ENCODE measurements at places on chromosomes 4 and X.

DNA sequence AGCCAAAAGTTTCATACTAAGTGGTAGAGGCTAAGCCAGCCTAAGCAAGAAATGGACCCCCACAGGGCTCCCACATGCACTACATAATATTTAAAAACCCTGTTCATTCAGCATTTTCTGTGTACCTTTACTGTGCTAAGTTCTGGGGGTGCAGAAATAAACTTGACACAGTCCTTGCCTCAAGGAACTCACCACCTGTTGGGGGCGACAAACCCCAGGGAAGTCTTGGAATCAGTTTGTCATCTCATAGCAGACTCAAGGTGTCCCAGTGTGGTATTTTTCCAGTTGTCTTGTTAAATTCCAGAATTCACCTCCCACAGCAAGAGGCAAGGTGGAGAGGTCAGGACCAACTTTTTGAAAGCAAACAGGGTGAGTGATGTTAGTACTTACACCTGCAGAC is 43.1 kb downstream of the ATG4A start:
- no peak for DNase-seq

DNA sequence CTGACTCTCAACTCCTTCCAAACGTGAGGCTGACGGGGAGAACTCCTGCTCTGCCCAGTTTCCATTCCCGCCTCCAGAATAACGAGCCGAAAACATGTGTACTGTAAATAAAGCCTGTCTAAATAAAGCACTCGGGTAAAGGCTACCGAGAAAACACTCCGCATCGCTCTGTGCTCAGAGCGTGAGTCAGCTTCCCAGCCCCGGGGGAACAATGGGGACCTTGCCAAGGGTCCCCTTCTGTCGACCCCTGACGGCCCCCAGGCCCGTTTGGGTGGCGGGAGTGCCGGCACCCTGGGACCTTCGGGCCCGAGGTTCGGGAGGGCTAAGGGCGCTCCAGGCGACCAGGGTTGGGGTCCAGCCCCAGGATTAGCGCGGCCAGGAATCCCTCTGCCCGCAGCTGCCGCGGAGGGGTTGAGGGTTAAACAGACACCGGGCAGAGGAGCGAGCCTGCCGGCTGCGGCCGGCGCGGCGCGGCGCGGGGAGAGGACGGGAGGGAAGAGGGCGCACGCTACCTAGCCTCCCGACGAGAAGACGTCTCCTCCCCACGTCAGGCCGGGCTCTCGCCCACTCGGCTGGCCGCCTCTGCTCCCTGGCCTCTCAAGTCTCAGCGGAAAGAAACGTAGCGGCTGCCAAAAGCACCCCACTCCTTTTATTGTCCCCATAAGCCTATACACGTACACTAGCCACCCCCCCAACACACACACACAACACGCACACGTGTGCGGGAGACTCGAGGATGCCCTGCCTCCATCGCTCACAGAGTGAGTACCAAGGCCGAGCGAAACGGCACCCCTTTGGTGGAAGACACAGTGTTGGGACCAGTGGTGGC is 85.5 kb downstream of the BCOR start:
- peak; percentile 60 for DNase-seq

- DNase-seq = no peak
Observed at GRCh38 chrX:154123241-154124219, 20.5 kb upstream of the OPN1LW start.

GRCh38 chr4:44660396-44660795 is 9.0 kb upstream of the YIPF7 start:
- DNase-seq = no peak

GRCh38 chrX:65034292-65034667 is 58.0 kb upstream of the ZC4H2 start:
- DNase-seq = no peak

DNA sequence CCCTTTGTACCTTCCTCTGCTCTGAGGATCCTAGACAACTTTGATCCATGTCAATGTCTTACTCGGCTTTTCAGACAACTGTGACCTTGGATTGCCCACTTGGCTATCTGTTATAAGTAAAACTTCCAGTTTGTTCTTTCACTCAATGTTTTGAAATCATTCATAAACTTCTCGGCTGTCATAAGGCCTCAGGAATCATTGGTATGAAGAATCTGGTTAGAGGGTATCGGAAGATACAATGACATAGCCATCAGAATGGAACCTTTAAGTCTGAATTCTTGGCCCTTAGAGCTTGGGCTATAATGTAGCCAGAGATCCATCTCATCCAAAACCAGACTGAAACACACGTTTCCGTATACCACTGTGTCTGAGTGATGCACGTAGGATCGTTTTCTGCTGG is 59.0 kb upstream of the WDR1 start:
- no peak for DNase-seq

DNA sequence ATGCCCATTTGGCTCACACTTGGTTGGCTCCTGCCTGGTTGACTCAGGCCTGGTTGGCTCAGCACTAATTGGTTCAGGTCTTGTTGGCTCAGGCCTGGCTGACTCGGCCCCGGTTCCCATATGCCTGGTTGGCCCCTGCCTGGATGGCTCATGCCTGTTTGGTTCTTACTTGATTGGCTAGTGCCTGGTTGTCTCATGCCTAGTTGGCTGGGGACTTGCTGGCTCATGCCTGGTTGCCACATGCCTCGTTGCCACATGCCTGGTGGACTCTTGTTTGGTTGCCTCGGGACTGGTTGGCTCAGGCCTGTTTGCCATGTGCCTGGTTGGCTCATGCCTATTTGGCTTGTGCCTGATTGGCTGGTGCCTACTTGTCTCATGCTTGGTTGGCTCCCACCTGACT is 103.7 kb downstream of the APOOL start:
- DNase-seq = peak; percentile 15

DNA sequence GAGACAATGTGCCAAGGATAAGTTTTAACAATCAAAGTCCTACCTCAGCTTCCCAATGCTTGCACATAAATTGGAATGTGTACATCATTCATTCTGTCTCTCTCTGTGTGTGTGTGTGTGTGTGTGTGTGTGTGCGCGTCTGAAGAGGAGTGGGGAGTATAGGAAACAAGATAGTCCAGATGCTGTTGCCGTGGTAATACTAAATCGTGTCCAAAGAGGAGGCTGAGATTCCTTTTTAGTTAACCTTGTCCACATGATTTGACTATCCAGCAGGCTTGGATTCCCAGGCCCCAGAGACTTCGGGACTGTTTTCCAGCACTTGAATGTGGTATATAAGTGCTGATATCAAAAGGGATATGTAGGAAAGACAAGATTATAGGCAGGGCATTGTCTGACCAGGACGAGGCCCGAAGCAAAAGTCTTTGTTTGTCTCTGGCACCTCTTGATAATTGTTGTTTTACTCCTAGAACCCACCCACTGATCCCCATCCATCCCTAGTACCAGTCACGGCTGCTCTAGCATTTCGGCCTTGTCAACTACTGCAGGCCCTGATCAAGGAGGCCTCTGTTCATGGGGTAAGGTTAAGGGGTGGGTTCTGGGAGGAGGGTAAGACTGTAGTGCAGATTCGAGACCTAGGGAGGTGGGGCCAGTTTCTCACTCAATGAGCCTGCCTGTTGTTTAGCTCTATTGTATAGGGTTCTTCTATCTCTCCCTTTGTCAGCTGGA is 3.9 kb downstream of the PLP1 start:
- DNase-seq = no peak

DNA sequence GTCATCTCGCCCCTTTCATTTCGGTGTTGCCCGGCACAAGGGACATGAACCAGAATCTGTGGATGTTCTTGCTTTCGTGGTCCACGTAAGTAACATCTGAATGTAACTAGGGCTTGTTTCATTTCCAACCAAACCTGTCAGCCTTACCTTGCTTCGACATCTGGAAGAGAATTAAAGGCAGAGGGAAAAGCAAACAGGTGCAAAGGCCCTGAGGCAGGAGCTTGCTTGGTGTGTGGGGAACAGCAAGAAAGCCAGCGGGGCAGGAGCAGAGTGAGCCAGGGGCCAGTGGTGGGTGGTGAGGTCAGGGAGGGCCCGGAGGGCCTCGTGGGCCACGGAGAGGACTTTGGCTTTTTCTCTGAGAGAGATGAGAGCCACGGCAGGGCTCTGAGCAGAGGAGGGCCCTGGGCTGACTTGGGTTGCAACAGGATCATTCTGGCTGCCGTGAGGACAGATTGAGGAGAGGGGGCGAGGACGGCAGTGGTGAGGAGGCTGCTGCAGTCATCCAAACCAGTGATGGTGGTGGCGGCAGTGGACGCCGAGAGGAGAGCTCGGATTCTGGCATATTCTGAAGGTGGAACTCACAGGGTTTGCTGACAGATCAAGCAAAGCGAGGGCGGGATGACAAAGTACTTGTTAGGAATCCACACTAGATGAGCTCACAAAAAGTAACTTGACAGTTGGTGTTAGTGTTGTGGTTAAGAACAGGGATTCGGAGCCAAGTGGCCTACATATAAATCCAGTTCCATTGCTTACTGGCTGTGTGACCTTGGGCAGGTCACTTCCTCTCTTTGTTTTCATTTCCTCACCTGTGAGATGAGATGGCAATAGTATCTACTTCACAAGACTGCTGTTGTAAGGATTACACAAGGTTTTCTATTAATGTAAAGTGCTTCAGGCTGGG is 6.8 kb upstream of the WDR13 start:
- DNase-seq = peak; percentile 76

DNA sequence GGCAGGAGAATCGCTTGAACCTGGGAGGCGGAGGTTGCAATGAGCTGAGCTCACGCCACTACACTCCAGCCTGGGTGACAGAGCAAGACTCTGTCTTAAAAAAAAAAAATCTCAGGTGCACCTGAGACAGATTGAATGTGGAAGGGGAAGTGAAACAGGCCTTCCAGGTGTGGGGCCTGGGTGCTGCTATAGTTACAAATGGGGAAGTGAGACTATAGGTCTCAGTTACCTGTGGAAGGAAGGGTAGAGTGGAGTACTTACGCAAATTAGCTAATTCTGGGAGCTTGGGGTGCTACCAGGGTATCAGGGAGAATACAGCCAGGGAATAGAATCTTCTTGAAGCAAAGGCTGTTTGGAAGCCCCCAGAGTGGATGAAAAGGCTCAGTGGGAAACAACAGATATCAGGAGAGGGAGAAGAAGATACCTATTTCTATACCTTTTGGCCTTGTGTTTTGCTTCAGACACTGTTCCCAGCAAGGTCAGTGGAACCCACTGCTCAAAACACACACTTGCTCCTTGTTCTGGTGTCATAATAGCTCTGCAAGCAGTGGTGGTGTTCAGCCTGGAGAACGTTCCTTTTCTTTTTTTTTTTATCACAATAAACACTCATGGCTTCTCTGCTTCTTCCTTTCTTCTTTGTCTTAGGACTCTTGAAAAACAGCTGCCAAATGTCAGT is 7.0 kb downstream of the CD38 start:
- no peak for DNase-seq

GRCh38 chr4:154425514-154425913 is 66.1 kb downstream of the DCHS2 start:
- no peak for DNase-seq

DNA sequence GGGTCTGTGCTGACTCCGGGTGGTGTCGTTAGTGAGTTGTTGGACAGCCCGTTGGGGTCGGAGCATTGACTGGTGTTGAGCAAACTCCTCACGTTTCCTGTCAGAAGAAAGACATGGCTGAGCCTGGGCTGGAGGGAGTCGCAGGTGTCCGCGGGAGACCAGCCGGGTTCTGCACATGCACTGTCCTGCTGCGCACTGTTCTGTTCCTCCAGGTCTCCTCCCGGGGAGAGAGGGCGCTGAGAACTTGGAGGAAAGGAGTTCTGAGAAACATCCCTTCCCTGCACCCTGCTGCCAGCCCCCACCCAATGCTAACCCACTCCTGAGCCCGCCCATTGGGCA is 1.1 kb downstream of the ZNF141 start:
- DNase-seq = no peak

GRCh38 chrX:105502336-105502735 is 281.8 kb upstream of the TEX13A start:
- peak; percentile 16 for DNase-seq

- peak; percentile 82 for DNase-seq
Observed at GRCh38 chrX:154719132-154719675, 31.7 kb downstream of the GAB3 start.

DNA sequence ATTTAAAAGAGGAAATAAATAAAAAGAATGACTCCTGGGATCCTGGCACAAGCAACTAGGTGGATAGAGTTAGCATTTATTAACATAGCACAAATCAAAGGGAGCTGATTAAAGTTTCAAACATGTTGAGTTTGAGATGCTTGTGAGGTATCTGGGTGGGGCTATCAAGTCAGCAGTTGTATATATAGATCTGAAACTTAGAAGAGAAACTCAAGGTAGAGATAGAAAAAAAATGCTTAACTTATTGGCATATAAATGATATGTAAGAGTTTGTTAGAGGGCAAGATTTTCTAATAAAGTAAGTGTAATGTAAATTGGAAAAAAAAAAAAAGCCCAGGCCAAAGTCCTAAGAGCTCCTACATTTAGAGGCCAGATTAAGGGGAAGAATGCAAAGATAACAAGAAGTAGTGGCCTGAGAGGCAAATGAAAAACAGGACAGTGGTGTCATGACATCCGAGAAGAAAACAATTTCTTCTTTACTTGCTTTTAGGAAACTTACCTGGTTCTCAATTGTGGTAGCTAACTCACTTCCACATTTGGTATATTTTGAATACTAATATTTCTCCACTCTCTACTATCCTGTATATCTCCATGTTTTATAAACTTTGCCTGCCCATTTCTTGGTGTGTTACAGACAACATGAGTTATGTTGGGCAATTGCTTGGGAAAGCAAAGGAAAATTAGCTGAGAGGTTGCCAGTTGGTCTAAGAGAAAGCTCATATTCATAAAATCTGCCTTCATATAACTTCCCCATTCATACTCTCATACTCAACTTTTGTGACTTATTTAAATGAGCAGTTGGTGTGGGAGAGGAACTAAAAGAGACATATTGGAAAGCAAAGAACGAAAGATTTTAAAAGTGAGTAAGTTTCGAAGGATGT is 169.2 kb downstream of the PARM1 start:
- DNase-seq = no peak

DNA sequence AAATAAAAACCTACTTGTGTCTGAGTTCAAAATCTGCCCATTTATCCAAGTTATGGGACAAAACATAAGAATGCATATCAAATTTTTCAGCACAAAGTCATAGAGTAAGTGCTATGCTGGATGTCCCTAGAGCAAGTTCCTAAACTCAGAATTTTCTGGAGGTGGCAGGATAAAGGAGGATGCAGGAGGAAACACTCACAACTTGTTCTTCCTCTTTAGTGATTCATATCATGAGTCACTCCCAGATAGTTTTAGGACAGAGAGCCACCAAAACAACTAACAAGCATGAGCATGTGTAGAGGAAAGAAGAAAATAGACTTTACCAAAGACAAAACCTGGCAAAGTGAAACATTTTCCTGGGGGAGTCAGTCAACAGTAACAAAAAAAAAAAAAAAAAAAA is 302.7 kb downstream of the KCTD8 start:
- peak; percentile 74 for DNase-seq
